Ovary (tissue), 10 donors: ENCODE measurements at places on chromosomes 16 and 17.
A peak's percentile ranks its signal among the peaks of the same experiment; 100 is the strongest.

DNA sequence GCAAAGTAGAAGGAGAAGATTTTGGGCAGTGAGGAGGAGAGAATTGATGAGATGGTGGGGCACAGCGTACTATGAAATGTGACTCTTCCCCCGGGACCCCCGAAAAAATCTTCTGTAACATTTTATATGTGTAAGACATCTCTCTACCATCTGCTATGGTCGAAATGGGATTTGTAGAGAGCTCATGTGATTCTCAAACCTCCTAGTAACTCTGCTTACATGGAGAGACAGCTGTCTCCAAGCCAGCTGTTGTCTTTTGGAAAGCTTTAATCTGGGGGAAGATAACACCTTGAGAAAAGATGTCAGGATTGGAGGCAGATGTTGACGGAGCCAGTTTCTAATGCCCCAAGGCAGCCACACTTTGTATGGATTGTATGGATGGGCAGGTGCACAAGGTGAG is 94.1 kb downstream of the PRKCB start:
- DNase-seq, result no peak

GRCh38 chr16:86594721-86595120 is 16.4 kb downstream of the FOXL1 start:
- no peak for DNase-seq

DNA sequence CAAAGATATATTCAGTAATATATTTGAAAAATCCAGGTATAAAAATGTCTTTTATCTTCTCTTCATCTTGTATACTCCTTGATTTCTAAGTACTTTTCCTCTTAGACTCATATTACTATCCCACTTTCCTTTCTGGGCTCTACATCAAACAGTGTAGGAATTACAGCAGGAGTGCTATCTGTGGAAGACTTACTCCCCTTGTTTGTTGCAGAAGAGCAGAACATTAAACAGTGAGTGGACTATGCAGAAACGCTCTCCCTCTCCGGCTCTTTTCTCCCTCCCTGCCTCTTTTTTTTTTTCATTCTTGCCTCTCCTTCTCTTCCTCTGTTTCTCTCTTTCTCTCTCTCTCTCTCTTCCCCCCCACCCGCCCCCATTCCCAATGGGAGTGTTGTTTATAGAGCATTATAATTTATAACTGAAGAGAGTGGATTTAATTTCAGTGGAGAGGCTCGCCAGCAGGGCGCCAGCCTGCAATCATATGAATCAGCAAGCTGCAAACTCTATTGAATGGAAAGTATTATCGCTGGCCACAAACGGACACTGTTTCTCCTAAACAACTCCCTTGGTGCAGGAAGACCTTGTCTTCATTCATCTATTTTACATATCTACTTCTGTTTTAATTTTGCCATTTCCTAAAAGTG is 242.3 kb upstream of the TBX2 start:
- no peak for DNase-seq

GRCh38 chr16:73308771-73309170 is 260.8 kb upstream of the ZFHX3 start:
- DNase-seq, result no peak

- no peak for DNase-seq
These were observed 20.4 kb upstream of the XYLT1 start for GRCh38 chr16:17491140-17491662.

GRCh38 chr17:48990882-48991357 is 6.3 kb upstream of the IGF2BP1 start:
- DNase-seq, result no peak

DNA sequence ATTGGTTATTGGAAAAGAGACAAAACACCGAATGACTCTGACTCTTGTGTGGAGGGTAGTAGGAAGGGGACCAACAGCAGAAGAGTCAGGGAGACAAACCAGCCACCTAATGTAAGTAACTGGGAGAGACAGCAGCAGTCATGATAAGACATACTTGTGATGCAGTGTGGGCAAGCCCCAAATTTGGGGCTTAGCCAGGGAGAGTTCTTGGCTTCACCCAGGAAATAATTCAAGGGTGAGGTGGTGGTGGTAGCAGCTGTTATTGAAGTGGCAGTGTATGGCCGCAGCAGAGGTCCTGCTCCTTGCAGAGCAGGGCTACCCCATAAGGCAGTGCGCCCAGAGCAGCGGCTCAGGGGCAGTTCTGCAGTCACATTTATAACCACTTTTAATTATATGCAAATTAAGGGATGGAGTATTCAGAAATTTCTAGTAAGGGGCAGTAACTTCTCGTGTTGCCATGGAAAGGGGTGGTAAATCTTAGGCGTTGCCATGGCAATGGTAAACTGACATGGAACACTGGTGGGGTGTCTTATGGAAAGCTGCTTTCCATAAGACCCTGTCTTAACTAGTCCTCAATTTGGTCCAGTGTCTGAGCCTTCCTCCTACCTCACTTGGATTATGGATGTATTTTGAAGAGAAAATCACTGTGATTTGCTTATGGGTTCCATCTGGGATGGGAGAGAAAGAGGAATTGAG is 317.1 kb downstream of the PHKB start:
- DNase-seq, result no peak

DNA sequence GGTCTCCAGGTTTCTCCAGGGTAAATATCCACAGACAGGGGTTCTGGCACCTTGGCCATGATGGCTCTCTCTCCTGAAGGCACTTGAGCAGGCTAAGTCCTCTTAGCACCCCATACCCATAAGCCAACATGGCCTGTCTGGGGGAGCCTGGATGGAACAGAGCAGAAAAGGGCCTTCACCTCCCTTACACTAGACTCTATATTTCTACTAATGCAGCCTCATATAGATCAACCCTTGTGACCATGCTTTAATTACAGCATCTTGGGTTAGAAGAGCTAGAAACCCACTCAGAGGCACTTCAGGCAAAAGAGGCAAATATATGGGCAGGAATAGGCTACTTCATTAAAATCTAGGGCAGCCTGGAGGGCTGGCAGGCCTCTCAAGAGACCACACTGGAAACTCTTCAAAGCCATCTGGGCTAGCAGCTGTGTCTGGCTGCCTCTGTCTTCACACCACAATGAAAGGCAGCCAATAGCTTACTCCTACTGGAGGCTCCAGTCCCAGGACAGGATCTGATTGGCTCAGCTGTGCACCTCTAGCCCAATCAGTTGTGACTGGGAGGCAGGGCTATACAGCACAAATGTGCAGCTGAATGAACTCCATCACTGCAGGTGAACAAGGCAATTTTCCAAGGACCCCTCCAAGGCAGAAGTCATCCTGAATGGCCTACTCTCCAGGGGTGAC is 4.7 kb upstream of the CDT1 start:
- no peak for DNase-seq

DNA sequence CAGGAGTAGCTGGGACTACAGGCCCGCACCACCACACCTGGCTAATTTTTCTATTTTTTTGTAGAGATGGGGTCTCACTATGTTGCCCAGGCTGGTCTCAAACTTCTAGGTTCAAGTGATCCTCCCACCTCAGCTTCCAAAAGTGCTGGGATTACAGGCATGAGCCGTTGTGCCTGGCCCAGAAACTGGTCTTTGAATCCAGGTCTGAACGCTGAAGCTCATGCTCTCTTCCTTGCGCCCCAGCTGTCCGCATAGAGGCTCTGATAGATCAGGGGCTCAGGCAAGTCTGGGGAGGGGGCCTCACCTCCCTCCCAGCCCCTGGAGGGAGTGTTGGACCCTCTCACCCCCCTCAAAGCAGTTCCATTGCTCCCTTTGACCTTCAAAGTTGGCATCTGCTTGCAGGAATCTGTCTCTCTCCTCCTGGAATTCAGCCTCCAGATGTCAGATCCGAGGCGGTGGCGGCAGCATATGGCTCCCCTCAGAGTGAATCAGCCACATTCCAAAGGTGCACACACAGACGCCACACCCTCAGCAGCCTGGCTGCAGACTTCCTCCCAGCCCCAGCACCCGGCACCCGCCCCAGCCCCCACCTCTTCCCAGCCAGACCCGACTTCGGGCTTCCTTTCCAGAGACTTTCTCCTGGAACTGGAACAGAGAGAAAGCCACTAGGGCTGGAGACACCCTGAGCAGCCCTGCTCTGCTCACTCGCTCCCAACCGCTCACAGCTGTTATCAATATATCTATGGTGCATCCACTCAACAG is 16.9 kb upstream of the GLIS2 start:
- peak; percentile 71 for DNase-seq

- no peak for DNase-seq
These were observed 51.2 kb downstream of the TTC19 start for GRCh38 chr17:16050844-16051243.

DNA sequence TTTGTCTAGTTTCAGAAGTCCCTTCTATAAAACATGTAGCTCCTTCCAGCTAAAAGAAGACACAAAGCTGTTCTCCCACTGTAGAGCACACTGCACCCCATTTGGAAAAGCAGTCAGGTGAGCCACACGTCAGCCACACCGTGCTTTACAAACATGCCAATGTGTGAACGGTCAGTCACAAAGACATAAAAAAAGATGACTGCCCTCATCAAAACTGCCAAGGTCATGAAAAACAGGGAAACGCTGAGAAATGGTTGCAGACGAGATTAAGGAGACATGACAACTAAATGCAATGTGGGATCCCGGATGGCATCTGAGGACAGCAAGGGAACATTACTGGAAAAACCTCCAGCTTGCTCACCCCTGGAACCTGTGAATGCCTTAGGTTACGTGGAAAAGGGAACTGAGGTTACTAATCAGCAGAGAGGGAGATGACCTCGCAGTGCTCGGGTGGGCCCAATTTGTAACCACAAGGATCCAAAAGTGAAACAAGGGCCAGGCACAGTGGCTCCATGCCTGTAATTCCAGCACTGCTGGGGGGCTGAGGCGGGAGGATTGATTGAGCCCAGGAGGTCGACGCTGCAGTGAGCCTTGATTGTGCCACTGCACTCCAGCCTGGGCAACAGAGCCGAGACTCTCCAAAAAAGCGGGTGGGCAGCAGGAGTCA is 8.1 kb downstream of the ANKRD11 start:
- no peak for DNase-seq

DNA sequence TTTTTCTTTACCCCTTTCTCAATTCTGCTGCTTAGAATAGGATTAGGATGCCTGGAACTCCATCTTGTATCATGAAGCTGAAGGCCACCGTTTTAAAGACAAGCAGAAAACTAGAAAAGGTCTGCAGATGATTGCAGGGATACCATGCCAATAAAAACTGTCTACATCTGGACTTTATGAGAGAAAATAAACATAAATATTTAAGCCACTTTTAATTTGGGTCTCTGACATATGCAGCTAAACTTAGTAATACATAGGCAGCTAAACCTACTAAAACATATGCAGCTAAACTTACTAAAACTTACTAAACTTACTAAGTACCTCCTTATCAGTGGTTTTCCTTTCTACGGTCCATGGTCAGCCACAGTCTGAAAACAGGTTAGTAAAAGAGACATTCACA is 48.4 kb downstream of the FBXL20 start:
- no peak for DNase-seq

DNA sequence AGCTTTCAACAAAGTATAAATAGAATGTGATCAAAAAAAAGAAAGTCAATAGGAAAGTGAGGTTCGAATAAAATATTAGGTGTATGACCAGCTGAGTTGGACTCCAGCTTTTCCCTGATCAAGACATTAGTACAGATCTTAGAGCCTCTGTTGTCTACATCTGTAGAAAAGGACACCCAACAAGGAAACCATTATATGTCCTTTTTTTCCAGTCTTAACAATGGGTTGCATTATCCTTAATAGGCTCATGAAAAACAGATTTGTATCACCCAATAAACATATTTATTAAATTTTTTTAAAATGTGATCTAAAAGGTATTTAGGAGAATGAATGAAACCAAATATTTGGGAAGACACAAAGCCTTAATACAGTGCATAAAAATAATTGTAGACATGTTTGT is 18.1 kb downstream of the ABCA6 start:
- no peak for DNase-seq

- DNase-seq, result no peak
These were observed 14.2 kb downstream of the AXIN2 start for GRCh38 chr17:65547253-65547670.

- DNase-seq, result no peak
These were observed 96.4 kb upstream of the SHISA6 start for GRCh38 chr17:11144358-11145233.

DNA sequence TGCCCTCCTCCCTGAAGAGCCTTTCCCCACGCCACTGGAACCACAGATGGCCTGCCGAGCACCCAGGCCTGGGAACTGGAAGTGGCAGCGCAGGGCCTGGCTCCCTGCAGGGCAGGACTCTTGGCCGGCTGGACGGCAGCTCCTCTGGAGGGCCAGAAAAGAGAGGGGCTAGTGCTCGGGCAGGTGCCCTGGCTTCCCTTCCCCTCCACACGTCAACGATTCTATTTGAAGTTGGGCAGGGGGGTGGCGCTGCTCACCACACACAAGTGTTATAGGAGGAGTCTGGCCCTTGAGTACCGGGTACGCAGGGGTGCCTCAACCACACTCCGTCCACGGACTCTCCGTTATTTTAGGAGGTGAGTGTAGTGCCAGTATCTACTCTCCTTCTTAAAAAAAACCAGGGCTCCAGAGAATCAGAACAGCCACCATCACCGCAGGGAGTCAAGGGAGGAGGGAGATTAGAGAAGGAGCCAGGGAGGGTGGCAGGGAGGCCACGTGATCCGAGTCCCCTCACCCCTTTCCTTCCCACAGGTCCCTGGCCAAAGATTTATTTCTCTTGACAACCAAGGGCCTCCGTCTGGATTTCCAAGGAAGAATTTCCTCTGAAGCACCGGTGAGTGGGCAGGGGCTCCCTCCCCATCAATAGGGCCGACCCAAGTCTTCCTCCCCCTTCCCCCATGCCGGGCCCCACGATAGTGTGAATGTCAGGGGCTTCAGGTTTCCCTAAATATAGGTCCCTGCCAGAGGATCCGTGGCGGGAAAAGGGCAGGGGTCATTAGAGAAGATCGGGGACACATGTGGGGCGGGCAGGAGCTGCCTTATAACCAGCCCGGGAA is 1.4 kb upstream of the ALDOA start:
- DNase-seq, result peak; percentile 79

- no peak for DNase-seq
These were observed 616.9 kb upstream of the SOX9 start for GRCh38 chr17:71503710-71504465.

GRCh38 chr17:27494192-27495091 is 38.2 kb downstream of the KSR1 start:
- no peak for DNase-seq

DNA sequence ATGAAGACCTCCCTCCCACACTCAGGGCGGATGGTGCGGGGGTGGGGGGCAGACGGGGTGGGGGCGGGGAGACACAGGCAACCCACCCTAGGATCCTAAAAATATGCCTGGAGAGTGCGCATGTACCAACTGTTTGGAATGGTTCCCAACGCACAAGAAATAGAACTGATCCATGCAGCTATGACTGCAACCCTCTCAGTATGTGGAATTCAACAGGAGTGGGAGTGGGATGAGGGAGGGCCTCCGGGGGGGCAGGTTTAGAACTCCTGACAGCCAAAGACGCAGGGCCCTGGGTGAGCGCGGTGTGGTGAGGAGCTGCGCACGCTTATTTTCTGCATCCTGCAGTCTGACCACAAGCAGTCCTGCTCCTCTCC is 1.1 kb upstream of the P2RX5 start:
- DNase-seq, result no peak

DNA sequence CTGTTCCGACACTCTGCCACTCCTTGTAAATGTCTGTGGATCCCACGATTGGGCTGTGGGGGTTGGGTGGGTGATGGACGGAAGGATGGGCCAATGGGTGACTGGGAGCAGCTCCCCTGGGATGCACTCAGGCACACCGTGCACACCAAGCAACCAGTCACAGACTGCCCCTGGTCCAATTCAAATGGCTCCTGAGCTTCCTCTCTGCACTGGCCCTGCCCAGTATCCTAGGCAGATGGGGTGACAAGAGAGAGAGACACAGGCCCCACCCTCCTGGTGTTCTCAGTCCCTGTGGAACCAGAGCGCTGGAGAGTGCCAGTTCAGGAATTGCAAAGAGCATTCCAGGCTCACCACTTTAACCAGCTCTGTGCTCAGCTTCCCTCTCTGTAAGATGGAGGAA is 32.8 kb downstream of the BEAN1 start:
- DNase-seq, result no peak
